Stimulated activated CD4-positive, alpha-beta T cell treated with anti-CD3 and anti-CD28 coated beads, Interleukin-15, amount 100 ng/mL, for 1 hour (primary cell): ENCODE measurements at places on chromosomes 5 and 9.

DNA sequence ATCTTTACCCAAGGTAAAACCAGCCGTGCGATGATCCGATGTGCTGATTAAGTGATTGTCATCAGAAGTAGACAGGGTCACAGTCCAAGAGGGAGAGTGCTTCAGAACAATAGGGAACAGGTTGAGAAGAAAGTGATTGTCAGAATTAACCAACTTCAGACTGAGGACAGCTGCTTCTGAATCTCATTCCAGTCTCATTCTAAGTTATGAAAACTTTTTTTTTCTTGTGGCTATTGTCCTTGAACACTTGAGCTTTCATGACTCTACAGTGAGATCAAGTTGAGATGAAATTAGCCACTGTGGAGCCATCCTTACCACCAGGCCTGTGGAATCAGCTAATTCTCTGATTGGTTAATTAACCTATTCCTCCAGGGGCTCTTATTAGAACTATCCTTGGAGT lies 159.9 kb upstream of the WWC1 start:
- no peak for DNase-seq

GRCh38 chr5:34008802-34009201 lies 952 bp upstream of the AMACR start:
- no peak for DNase-seq

- DNase-seq = no peak
Observed at GRCh38 chr9:16413509-16414016, 456.9 kb downstream of the BNC2 start.

DNA sequence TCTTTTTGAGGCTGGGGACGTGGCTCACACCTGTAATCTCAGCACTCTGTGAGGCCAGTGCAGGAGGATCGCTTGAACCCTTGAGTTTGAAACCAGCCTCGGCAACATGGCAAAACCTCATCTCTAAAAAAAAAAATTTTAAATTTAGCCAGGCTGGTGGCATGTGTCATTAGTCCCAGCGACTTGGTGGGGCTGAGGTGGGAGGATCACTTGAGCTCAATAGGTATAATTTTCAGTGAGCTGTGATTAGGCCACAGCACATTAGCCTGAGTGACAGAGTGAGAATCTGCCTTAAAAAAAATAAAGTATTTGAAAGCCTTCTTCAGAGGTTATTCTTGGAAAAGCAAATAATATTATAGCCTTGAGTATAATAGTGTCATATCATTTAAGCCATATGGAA lies 41.8 kb downstream of the NSD1 start:
- no peak for DNase-seq

DNA sequence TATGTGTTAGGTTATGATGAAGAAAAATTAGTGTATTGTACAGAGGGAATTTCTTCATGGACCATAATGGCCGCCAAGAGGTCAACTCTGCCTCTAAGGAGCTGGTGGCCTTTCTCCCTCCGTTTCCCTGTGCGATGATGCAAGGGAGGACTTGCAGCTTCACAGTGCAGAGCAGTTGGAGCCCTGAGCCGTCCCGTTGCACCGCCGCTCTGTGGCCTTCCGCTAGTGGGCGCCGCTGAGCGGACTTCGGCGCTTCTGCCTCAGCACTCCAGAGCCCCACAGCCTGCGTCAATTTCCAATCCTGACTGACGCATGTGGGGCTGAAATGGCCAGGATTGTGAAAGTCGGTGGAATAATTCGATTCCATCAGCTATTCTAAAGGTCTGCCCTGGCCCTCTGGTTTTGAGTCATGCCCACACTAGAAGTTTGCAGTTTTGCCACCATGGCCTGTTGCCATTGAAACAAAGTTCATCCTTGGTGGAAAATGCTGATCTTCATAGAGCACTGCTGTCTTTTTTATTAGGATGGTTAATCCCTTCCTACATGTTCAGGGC lies 22.7 kb upstream of the LECT2 start:
- no peak for DNase-seq

- no peak for DNase-seq
Observed at GRCh38 chr9:80874276-80874675, 815.1 kb downstream of the TLE1 start.

DNA sequence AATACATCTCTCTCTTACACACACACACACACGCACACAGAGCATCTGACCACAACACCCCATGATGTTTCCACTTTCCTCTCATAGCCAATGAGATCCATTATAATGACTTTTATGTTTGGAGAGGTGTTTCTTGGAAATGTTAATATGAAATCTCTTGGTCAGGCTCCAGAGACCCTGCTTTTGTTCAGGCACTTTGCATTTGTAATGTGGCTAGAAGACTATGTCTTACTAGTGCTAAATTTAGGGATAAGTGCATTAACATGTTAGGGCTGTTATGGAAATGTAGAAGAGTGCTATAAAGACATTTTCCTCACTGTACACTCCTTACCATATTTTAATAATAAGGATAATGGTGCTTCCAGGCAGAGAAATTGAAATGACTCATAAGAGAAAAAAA lies 3.8 kb downstream of the CDH9 start:
- DNase-seq = no peak

- no peak for DNase-seq
Observed at GRCh38 chr9:123784518-123784917, 145.4 kb downstream of the DENND1A start.

GRCh38 chr9:101138509-101138908 lies 110.0 kb downstream of the PLPPR1 start:
- no peak for DNase-seq

DNA sequence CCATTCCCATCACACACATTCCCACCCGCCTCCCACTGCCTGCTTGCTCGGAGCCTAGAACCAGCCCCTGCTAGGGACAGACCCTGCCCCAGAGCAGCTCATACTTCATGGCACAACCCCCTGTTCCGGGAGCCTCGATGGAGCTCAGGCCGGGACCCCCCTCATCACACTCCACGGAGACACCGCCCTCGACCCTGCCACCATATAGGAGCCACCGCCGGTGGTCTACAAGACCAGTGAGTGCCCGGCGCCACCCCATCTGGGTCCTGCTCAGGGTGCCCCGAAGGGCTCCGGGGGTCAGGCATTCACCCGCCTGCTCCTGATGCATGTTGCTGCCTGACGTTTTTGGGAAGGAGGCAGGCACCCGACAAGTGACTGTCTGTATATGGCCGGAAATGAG lies 65.5 kb upstream of the RXRA start:
- no peak for DNase-seq

GRCh38 chr9:20023961-20024571 lies 235.2 kb upstream of the SLC24A2 start:
- no peak for DNase-seq

- no peak for DNase-seq
Observed at GRCh38 chr5:149636861-149637246, 55.6 kb downstream of the ARHGEF37 start.

- DNase-seq = no peak
Observed at GRCh38 chr5:40441733-40442132, 238.0 kb upstream of the PTGER4 start.

GRCh38 chr9:131496844-131497405 lies 5.8 kb upstream of the POMT1 start:
- no peak for DNase-seq
